Epithelial cell of esophagus (primary cell): ENCODE measurements at places on chromosomes 12 and 14.

GRCh38 chr14:75934998-75935628, 46.7 kb downstream of the TGFB3 start:
- DNase-seq, result no peak

DNA sequence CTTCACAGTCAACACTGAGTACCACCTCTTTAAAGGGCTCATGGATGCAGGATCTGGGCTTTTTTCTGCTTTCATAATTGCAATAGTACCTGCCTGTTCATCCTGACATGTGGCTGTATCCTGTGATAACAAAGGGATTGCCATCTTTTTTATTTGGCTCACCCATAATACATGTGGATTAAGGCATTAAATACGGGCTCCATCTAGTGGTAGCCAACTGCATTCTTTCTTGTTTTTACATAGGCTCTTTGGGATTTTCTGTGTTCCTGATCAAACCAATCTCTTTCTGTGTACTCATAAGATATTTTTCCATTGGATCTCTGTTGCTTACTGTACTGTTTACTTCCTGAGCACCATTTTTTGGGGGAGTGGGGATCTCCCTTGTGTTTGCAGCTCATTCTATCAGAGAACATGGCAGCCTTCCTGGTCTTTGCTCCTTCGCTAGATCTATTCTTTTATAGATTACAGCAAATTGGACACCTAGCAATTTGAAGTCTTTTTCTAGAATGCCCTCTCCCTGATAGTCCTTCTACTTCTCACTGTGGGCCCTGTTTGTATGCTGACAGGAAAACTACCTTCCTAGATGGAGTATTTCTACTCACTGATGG, 723.4 kb upstream of the MDGA2 start:
- DNase-seq, result peak; percentile 59

DNA sequence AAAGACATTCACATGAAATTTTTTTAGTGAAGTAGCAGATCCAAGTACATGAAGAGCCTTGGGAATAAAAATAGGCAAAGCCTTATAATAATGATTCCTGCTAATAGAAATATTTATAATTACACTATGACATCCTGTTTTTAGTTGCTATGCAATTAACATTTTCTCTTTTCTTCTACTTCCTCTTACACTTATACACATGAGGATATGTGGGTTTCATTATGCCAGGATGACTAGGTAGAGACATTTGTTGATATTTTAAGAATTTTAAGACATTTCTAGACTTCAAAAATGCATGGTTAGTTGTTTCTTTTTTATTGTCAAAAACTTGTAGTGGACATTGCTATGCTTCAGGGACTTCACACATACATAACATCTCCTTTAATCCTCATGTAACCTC, 326.8 kb downstream of the SYT1 start:
- DNase-seq, result no peak

DNA sequence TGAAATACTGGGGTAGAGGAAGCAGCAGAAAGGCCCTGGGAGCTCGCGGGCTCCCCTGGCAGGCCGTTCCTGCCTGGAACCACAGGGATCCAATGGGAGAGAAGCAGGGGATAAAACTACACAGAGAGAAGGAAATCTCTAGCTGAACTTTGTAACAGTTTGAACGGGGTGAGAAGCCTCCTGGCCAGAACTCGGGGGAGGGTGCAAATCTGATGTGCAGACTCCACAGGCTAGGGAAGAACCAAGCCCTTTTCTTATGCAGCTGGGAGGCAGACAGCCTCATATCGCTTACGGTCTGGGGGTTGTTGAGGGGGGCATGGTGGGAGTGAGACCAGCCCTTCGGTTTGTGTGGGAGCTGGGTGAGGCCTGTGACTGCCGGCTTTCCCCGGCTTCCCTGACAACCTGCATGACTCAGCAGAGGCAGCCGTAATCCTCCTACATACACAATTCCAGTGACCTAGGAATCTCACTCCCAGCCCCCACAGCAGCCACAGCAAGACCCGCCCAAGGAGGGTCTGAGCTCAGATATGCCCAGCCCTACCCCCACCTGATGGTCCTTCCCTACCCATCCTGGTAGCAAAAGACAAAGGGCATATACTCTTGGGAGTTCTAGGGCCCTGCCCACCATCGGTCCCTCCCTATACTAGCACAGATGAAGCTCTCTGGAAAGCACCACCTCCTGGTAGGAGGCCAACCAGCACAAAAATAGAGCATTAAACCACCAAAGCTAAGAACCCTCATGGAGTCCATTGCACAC, 143.0 kb downstream of the TMTC1 start:
- DNase-seq, result peak; percentile 55
